Esophagus muscularis mucosa (tissue), 4 donors: ENCODE measurements at places on chromosomes 6 and 20. TPM values are rescaled to one million over a fixed set of nuclear protein-coding genes. Genes with fewer than 3 reads are reported as not detected.
A peak's percentile ranks its signal among the peaks of the same experiment; 100 is the strongest.

Gene TCF21
- total RNA-seq = 44.5 TPM

DNA sequence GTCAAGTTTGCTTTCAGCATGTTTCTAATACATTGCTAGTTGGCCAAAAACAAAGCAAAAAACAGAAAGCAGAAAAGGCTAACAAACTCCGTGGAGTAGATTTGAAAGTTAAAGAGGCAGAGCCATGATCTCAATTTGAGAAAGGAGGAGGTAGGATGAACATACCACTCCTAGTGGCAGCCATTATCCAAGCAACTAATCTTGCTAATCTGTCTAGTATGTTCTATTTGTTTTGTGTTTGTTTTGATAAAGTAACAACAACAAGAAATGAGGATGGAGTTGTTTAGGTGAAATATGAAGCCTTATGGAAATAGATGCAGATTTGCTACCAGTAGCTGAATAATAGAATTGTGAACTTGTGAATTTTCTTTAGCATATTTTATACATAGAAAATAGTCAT, 295.5 kb upstream of the PRDM1 start:
- H3K4me1 ChIP-seq = no peaks in the 10 kb centered on the region
- no peaks in the 10 kb centered on the region for H3K36me3 ChIP-seq
- DNase-seq = no peak
- no peaks in the 10 kb centered on the region for H3K27me3 ChIP-seq

- H3K4me1 ChIP-seq = peaks cover 69% of the 10 kb centered on the region
- H3K36me3 ChIP-seq = no peaks in the 10 kb centered on the region
- H3K27me3 ChIP-seq = no peaks in the 10 kb centered on the region
- DNase-seq = no peak
- peak overlapping the region; percentile 93 for H3K4me3 ChIP-seq
These were observed 2.6 kb downstream of the TOP1 start for GRCh38 chr20:41031243-41031619.

DNA sequence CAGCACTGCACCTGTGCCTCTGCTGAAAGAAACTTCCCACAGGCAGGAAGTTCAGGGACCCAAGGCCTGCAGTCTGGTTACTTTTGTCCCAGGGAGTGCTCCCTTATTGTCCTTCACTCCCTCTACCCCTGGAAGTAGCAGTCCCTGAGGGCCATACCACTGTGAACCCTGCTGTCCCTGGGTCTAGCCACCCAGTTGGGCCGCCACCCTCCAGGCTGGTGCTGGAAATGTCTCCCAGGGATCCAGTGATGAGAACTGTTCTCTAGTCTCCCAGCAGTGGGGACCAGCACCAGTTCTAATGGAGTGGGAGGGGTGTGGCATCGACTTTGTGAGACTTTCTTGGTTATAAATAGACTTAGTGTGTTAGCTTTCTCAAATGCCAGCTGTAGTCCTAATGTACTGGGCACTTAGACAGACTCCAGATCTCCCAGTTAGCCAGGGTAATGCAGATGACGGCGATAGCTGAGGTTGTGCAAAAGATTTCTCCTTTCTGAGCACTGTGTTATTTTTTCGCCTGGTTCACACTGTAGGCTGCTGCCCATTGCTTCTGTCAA, 462.5 kb downstream of the CDH26 start:
- DNase-seq = no peak
- H3K27ac ChIP-seq = no peak overlapping the region
- H3K27me3 ChIP-seq = no peaks in the 10 kb centered on the region
- H3K4me3 ChIP-seq = no peak overlapping the region
- H3K4me1 ChIP-seq = no peaks in the 10 kb centered on the region

- H3K4me1 ChIP-seq = no peaks in the 10 kb centered on the region
- no peak overlapping the region for H3K27ac ChIP-seq
- no peak overlapping the region for H3K4me3 ChIP-seq
These were observed 143.1 kb upstream of the GGTLC1 start for GRCh38 chr20:24131684-24132083.
